ENCODE measurements at places on chromosomes 6 and 20.
A peak's percentile ranks its signal among the peaks of the same experiment; 100 is the strongest.

DNA sequence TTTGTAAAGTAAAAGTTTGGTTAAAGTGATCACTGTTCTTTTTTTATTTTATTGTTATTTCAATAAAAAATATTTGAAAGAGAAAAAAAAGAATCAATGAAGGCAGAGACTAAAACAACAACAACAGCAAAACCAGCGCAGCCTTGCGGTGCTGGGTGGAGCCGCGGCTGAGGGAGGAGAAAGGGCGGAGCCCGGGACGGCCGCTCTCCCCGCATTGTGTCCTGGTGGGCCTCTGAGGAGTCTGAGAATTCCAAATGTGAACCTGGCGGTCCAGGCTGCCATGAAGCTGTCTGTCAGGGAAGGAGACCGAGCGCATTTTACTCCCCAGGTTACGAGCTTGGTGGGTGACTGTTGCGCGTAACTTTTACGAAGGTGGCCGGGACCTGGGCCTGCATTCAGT, 43.2 kb downstream of the TMEM242 start:
- no peak for DNase-seq

GRCh38 chr6:30730601-30731435, 10.7 kb downstream of the TUBB start:
- peak; percentile 80 for DNase-seq

- no peak for DNase-seq
Observed at GRCh38 chr6:168363811-168364792, 44.5 kb upstream of the DACT2 start.

- no peak for DNase-seq
Observed at GRCh38 chr20:43515628-43516027, 8.1 kb downstream of the L3MBTL1 start.

GRCh38 chr6:6823568-6824224, 235.2 kb downstream of the LY86 start:
- no peak for DNase-seq

Data from GM12892 (cell line).